ENCODE measurements at places on chromosomes 3 and 15.

DNA sequence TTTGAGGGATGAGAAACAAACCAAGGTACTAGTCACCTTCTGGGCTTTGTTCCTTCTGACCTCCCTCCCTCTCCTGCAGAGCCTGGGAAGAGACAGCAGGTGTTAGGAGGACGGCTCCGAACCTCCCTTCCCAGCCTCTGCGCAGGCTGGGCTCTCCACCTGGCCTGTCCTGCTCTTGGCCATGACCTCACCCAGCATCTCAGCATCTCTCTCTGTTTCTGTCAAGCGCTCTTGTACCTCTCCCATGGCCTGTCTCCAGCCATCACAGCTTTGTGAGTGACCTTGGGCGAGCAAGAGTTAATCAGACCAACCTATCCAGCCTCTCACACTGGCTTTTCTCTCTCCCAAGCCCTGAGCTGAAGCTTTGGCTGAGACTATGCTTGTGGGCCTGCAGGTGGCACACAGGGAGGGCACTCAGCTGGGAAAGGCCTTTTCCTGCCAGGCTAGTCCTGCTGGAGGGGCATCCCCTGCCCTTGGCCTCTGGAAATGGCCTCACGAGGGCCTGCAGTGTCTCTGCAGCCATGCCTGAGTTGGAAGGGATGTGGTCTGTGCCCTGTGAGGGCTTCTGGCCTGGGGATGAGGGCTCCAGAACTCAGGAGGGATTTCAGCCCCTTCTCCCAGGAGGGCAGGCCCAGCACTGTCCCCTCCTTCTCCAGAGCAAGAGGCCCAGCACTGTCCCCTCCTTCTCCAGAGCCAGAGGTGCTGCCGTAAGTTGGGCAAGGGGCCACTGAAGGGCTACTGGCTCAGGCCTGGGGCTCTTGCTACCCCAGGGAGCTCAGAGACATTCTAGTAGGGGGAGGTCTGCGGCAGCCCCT lies 2.1 kb downstream of the CHST13 start:
- no peak for DNase-seq

- no peak for DNase-seq
Measured at GRCh38 chr15:40091861-40092255, 16.8 kb downstream of the BMF start.

DNA sequence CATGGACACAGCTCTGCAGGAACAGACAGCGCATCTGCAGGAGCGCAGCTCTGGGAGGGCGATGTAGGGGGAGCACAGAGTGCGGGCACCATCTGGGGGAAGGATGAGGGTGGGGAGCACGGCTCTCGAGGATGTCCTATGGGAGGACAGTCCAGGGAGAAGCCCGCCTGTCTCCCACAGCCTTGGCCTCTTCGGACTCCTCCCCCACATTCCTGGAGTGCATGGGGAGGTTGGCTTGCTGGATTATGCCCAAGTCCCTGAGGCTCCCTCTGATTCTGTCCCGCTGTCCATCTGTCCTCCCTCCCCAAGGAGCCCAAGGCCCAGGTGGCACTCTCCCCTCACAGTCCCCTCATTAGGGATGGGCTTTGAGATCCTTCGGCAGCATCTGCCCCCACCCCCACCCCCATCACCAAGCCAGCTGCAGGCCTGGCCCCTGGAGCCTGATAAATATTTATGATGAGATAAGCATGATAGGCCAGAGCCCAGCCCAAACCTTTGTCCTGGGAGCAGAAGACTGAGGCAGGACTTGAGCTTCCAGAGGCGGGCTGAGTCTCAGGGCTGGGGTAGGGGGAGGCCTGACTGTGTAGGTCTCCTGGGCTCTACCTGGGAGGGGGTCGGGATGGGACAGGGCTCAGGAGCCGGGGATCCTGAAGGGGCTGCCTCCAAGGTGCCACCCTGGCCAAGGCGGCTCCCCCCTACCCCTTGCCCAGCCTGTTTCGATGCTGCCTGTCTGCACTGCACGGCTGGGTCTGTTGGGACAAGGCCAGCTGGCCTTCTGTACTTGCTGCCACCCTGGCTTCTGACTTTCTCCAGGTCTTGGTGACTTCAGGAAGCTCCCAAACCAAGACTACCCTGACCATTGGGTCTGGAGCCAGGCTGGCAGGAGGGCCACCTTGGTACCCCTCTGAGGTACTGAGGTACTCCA lies 28.6 kb upstream of the SEMA3F start:
- DNase-seq = no peak

DNA sequence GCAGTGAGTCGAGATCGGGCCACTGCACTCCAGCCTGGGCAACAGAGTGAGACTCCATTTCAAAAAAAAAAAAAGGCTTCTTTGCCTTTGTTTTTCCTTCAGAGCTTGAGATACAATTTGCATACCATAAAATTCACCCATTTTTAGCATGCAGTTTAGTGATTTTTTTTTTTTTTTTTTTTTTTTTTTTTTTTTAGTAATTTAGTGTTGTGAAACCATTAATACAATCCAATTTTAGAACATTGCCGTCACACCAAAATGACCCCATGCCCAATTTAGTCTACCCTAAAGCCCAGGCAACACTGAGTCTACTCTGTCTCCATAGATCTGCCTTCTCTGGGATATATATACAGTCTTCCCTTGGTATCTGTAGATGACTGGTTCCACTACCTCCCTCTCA lies 61.1 kb downstream of the USP50 start:
- DNase-seq = no peak

GRCh38 chr15:87747087-87747486 lies 509.5 kb downstream of the NTRK3 start:
- DNase-seq = no peak

Data from CD4-positive, alpha-beta T cell treated with Interleukin-17A for 1 hour (primary cell).